ENCODE measurements at places on chromosomes 3 and 15.
A peak's percentile ranks its signal among the peaks of the same experiment; 100 is the strongest.

DNA sequence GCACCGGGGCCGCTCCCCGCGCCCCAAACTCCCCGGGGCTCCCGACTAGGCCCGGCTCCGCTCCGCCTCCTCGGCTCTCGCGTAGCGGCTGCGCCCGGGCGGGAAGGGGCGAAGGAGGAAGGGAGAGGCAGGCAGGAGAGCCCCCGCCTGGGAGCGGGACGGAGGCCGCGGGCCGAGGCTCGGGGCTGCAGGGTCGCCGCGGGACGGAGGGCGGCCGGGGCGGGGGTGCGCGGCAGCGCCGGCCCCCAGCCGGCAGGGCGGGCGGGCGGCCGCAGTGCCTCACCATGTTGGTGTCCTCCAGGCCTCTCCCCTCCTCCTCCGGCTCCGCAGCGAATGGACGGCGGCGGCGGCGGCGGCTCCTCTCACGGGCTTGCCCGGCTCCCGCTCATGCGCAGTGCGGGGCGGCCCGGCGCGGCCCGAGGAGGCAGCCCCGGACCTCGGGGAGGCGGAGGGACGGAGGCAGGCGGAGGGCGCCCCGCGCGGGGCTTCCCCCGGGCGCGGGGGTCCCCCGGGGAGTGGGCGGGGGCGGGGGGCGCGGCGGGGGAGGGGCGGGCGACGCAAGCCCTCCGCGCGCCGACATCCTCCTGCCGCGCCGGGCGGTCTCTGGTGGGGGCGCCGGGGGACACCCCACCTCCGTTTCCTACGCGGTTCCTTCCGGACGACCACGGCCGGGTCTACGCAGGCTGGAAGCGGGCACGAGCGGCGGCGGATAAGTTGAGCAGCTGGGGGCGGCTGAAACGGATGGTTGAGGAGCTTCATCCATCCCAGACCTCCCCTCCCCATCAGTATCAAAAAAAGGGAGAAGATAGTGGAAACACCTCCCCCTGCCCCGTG is at the start of gene DCUN1D1:
TSS of gene DCUN1D1 (minus strand) at position 335 of the 834 bp plus-strand sequence. CDS start at position 286, 49 bp downstream.
- DNase-seq, result peak; percentile 88

- DNase-seq, result no peak
Measured at GRCh38 chr3:151197981-151198767, 4.8 kb downstream of the GPR171 start.

DNA sequence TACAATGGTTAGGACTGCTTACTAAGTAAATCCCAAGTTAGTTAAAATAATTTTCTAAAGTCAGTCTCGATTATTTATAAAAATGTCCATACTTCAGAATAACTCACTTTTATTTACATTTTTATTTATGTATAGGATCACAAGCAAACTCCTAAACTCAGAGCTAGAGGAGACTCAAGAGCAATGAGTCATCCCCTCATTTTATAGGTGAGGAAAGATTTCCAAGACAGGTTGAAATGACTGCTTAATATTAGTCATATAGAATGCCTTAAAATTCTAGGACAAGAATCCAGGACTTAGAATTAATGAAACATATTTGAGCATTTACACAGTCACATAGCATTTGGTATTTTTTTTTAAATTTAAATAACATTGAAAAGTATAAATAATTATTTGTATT is 983.8 kb downstream of the SI start:
- no peak for DNase-seq

DNA sequence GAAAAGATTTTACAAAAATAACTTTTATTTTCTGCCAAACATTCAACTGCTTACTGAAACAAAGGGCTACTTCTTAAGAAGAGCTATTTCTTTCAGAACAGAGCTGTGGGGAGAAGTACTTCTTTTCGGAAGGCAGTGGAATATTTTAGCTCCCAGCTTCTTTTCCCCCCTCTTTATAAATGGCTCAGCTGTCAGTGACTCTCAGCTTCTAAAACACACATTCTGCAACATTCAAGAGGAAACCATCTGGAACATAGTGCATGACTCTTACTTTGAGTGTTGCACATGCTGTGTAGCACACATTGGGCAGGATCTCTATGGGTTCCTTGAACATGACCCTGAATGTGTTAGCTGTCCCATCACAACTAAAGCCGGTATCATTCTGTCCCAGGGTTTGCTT is 7.0 kb upstream of the C15orf40 start:
- no peak for DNase-seq

DNA sequence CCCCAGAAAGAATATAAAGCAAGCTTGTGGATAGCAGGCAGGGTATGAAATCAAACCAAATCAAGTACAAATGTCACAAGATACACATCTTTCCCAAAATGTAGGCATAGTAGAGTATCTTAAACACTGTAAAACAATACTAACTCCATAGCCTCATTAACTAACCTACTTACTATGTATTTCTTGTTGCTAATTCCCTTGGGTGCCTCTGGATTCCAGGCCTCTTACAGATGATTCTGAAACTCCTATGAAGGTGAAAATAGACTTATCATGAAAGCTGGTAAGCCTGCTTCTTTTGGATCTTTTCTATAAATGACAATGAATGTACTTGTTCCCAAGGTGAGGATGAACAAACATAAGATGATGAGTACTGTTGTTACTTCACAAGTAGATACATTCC is 93.8 kb downstream of the FRMD5 start:
- no peak for DNase-seq

DNA sequence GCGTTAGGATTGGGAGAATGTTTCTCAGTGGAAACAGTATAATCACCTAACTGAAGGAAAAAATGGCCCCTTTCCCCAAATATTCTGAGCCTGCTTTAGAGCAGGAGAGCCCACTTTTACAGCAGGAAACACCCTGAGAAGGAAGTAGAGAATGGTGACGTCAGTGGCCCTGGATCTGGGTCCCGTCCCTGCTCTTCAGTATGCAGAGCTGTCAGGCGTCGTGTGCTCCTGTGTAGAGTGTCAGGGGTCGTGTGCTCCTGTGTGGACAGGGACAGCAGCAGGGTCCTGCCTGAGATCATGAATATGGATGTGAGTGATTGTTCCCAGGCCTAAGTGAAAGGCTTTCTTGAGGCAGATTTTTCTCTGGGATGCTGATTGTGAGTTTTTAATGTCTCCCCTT is 45.2 kb downstream of the CGNL1 start:
- no peak for DNase-seq

DNA sequence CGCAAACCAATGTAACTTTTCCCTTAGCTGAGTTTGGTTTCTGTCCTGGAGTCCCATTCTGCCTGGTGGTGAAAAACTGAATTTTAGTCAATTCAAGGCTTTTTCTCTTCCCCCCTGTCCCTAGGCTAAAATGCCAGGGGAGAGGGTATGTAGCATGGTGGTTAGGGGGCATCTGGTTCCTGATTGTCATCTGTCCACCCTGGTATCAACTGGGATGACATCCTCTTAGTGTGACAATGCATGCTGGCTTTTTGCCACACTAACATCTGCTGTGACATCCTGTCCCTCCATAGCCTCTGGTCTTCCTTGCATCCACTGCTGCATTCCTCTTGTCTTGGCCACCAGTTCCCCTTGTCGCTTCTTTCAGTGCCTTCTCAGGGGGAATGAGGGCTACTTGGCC is 73.7 kb downstream of the ABHD5 start:
- no peak for DNase-seq
